Glutamatergic neuron (in vitro differentiated cells): ENCODE measurements at places on chromosomes 2 and 18.

DNA sequence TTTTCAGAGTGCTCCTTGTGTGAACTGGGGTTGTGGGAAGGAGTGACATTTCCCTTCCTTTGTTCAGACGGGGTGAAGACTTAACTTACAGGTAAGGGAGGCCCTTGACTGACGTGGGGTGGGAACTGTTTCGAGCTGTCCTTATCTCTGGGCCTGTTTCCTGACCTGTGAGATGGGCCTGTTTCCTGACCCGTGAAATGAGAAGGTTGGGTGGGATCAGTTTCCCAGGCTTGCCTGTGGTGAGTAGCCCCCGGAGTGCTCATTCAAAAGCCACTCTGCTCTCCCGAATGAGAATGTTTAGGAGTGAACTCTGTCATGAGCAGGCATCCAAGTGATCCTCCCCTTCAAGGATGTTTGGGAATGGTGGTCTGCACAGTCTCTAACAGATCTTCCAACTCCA is 4.1 kb upstream of the LYPD6B start:
- DNase-seq = no peak
- no peaks in the 10 kb centered on the region for H3K36me3 ChIP-seq
- no peak overlapping the region for H3K4me3 ChIP-seq
- H3K27ac ChIP-seq = no peak overlapping the region

- peaks cover 2% of the 10 kb centered on the region for H3K27me3 ChIP-seq
- H3K27ac ChIP-seq = no peak overlapping the region
- no peaks in the 10 kb centered on the region for H3K4me1 ChIP-seq
- H3K36me3 ChIP-seq = peaks cover 6% of the 10 kb centered on the region
- no peak overlapping the region for H3K4me3 ChIP-seq
These were observed 4.7 kb downstream of the GNLY start for GRCh38 chr2:85698880-85699254.

DNA sequence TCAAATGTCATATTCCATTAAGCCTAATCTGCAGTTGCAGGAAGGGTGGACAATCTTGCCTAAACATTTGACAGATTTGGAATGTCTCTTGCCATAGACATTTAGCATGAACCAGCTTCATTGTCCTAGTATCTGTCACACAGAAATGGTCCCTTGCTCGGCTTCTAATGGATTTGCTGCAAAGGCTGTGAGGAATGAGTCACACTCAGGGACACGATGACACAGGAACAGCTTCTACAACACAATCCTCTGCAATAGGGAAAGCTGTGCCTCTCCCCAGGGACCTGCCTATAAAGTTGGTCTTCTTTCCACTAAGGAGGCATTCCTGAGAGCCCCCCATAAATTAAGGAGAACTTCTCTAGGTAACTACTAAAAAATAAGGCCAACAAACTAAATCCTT is 155.1 kb upstream of the L3MBTL4 start:
- no peak for DNase-seq
- no peaks in the 10 kb centered on the region for H3K4me1 ChIP-seq
- no peak overlapping the region for H3K4me3 ChIP-seq
- H3K27ac ChIP-seq = no peak overlapping the region
- H3K27me3 ChIP-seq = no peaks in the 10 kb centered on the region

- H3K4me3 ChIP-seq = no peak overlapping the region
- H3K36me3 ChIP-seq = peaks cover 6% of the 10 kb centered on the region
- DNase-seq = no peak
- H3K27me3 ChIP-seq = no peaks in the 10 kb centered on the region
These were observed 81.5 kb upstream of the CD226 start for GRCh38 chr18:70029163-70029562.

DNA sequence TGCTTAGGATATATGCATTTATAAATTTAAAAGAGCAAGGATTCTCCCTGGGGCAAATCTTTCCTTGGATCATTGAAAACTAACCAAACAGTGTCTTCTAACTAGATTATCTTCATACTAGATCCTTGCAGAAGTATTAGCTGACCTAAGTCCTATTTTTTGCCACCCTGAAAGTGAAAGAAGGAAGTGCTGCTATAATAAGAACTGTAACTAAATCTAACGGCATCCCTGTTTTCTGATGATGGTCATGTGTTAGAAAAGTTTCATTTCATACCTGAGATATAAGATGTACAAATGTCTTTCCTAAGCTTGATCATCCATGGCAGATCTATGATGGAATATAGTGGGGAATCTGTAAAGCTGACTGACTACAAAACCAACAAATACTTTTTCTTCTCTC is 102.7 kb downstream of the MAP2 start:
- H3K27ac ChIP-seq = no peak overlapping the region
- no peak for DNase-seq
- no peaks in the 10 kb centered on the region for H3K27me3 ChIP-seq
- H3K4me3 ChIP-seq = no peak overlapping the region

DNA sequence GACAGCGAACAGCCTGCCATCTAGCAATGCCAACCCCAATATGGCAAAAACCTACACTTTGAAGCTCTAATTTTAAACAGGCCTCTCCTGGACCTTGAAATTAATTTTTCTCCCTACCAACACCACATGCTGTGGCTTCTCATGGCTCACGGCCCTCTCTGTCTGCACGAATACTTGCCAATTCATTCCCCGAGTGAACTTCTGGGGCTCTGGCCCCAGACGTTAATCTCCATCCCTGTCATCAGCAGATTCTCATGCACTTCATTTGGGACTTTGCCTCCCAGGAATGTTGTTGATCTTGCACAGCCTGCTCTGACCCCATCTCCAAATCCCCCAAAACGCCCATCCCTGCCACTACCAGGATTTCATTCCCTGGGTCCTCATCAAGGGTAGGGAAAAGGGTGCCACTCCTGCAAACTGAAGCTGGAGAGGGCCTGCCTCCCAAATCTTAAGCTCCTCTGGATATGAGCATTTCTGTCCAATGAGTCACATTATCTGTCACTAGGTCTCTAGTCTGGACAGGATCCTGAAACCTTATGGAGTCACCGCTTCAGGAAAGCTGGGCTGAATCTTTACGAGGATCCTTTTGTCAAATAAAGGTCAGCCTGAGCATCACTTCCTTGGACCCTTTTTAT is 10.4 kb downstream of the FIGLA start:
- H3K4me3 ChIP-seq = no peak overlapping the region
- no peak overlapping the region for H3K27ac ChIP-seq
- H3K4me1 ChIP-seq = no peaks in the 10 kb centered on the region
- peaks cover 3% of the 10 kb centered on the region for H3K27me3 ChIP-seq
- DNase-seq = no peak

GRCh38 chr2:135258193-135258592 is 206.1 kb downstream of the RAB3GAP1 start:
- no peak overlapping the region for H3K27ac ChIP-seq
- H3K4me3 ChIP-seq = no peak overlapping the region
- H3K36me3 ChIP-seq = no peaks in the 10 kb centered on the region
- H3K27me3 ChIP-seq = no peaks in the 10 kb centered on the region
- no peak for DNase-seq

DNA sequence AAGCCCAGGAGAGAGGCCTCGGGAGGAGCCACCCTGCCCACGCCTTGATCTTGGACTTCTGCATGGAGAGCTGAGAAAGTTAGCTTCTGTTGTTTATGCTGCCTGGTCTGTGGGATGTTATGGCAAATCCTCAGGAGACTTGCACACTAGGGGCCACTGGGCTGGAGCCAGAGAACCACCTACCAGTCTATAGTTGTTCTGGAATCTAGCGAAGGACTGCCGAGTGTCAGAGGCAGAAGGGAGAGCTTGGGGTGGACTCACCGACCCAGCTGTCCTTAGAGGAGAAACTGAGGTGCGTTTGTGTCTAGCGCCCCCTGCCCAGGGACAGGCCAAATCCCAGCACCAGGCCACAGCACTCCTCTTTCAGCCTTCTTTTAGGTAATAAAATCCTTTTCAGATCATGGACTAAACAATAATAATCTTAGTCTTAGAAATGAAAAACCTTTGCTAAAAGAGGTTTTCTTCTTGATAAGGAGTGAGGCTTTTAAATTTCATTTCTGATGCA is 398.7 kb upstream of the SALL3 start:
- no peak overlapping the region for H3K4me3 ChIP-seq
- no peaks in the 10 kb centered on the region for H3K4me1 ChIP-seq
- H3K27ac ChIP-seq = no peak overlapping the region
- DNase-seq = no peak
- peaks cover 6% of the 10 kb centered on the region for H3K36me3 ChIP-seq

GRCh38 chr2:220811952-220812570 is 760.0 kb downstream of the EPHA4 start:
- H3K36me3 ChIP-seq = no peaks in the 10 kb centered on the region
- no peak for DNase-seq
- H3K27ac ChIP-seq = no peak overlapping the region
- H3K27me3 ChIP-seq = no peaks in the 10 kb centered on the region
- H3K4me3 ChIP-seq = no peak overlapping the region
- H3K4me1 ChIP-seq = no peaks in the 10 kb centered on the region

DNA sequence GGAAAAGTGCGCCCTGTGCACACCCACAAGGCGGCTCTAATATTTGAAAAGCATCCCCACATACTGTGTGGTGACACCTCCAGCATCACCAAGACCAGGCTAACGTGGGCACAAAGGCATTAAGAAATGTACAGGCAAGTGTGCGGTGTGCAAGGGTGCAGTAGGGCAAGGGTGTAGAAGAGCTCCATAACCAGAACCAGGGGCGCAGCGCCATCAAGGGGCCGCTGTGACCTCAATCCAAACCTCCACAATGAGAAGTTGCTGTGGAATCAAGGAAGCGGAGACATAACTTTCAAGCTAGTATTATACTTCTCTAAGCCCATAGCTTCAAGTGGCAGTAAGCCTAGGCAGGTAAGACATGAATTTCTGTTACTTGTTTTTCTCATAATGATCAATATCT is 13.0 kb downstream of the L3MBTL4 start:
- no peaks in the 10 kb centered on the region for H3K27me3 ChIP-seq
- H3K4me3 ChIP-seq = no peak overlapping the region
- H3K27ac ChIP-seq = no peak overlapping the region
- DNase-seq = peak; percentile 61
- H3K4me1 ChIP-seq = peaks cover 2% of the 10 kb centered on the region

- no peak overlapping the region for H3K27ac ChIP-seq
- H3K4me3 ChIP-seq = no peak overlapping the region
- H3K36me3 ChIP-seq = peaks cover 3% of the 10 kb centered on the region
- no peak for DNase-seq
- H3K4me1 ChIP-seq = no peaks in the 10 kb centered on the region
These were observed 479.5 kb downstream of the TNS1 start for GRCh38 chr2:217523286-217523685.

- no peak for DNase-seq
- H3K27me3 ChIP-seq = no peaks in the 10 kb centered on the region
- H3K4me3 ChIP-seq = no peak overlapping the region
- peaks cover 26% of the 10 kb centered on the region for H3K4me1 ChIP-seq
These were observed 74.7 kb downstream of the KIAA2012 start for GRCh38 chr2:202147775-202148174.

- H3K4me1 ChIP-seq = peaks cover 10% of the 10 kb centered on the region
- no peak overlapping the region for H3K27ac ChIP-seq
- no peak for DNase-seq
- peaks cover 2% of the 10 kb centered on the region for H3K27me3 ChIP-seq
These were observed 34.9 kb downstream of the GPD2 start for GRCh38 chr2:156470975-156471583.

DNA sequence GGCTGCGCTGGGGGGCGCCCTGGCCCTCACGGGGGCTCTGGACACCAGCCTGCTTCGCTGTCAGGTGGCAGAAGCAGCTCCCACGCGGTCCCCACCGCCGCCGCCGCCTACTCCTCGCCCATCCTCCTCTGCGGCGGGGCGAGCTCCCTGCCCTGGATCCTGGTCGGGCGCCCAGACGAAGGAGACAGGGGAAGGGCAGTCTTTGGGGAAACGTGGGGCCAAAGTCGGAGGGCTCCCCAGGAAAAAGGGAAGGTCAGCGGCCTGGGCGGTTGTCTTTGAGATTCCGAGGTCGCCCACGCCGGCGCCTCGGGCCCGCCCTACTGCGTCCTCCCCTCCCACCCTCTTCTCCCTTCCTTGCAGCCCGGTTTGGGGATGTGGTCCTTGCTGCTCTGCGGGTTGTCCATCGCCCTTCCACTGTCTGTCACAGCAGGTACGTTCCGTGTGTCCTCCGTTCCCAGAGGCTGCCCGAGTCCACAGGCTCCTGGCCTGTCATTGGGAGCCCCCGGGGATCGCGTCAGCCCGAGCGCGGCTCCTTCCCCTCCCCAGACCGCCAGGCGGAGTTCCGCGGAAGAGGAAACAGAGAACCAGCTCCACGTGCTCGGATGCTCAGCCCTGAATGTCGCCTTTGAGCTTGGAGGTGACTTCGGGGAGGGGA is 800 bp downstream of the IL1RL2 start:
- H3K27ac ChIP-seq = no peak overlapping the region
- peaks cover 12% of the 10 kb centered on the region for H3K27me3 ChIP-seq
- H3K4me3 ChIP-seq = peak overlapping the region; percentile 93
- H3K4me1 ChIP-seq = peaks cover under 1% of the 10 kb centered on the region

DNA sequence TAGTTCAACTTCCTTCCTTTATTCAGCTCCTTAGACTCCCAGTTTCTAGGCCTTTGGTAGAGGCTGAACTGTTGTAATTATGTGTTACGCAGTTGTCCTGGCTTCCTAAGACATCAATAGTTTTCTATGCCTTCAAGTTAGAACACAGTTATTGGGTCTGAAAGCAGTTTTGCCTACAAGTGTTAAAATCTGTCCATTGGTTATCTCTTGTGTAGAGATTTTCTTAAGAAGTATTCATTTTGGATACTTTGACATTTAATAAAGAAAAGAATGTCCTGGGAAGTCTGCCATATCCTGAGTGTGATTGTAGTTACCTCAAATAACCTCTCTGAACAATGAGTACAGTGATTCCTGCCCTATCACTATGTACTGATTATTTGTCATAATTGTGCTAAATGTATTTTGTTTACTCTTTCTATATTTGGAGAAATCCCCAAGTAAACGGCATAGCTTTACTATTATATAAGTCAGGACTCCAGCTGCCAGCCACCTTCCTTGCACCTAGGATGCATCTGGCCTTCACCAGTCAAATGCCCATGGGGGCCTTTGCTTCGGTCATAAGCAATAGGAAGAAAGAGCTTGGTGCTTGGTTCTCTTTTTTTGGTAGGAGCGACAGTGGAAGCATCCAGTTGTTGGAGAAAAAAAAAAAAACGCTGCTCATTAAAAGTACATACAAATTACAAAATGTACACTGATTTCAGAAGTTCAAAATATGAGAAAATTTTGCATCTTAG is 449.5 kb upstream of the PKDCC start:
- no peaks in the 10 kb centered on the region for H3K4me1 ChIP-seq
- H3K4me3 ChIP-seq = no peak overlapping the region
- no peak overlapping the region for H3K27ac ChIP-seq
- DNase-seq = no peak

DNA sequence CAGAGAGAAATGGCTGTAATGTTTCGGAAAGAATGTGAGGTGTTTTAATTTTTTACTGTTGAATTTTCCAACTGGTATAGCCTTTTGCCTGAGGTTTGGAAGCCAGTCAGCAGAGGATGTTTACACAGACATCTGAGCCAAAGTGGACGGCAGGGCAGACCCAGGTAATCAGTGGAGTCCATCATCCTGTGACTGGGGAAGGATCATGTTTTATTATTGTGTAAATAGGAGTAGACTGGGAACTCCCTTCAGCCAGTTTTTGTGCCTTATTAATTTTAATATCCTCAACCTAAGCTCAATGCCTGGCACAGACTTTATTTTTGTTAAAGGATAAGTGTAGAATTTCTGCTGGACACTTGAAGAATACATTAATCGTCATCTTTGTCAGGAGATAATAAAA is 142.0 kb upstream of the GAREM1 start:
- no peak overlapping the region for H3K27ac ChIP-seq
- H3K36me3 ChIP-seq = no peaks in the 10 kb centered on the region
- no peak for DNase-seq
- H3K4me1 ChIP-seq = peaks cover 2% of the 10 kb centered on the region
